ENCODE measurements at places on chromosomes 13 and 19. TPM values are rescaled to one million over a fixed set of nuclear protein-coding genes. Genes with fewer than 3 reads are reported as not detected.
A peak's percentile ranks its signal among the peaks of the same experiment; 100 is the strongest.

MEDAG gene
- 2.0 TPM for total RNA-seq

RASAL3 gene
- total RNA-seq = not detected

KLK7 gene
- total RNA-seq = not detected

ZNF57 gene
- total RNA-seq = 4.0 TPM

NCR1 gene
- total RNA-seq = not detected

KLK1 gene
- not detected for total RNA-seq

OR4F17 gene
- total RNA-seq = not detected

C19orf73 gene
- 3.4 TPM for total RNA-seq

MUC16 gene
- not detected for total RNA-seq

LYPD3 gene
- total RNA-seq = 0.27 TPM

CRLF1 gene
- 17.0 TPM for total RNA-seq

PABPC3 gene
- 0.16 TPM for total RNA-seq

PSG3 gene
- total RNA-seq = not detected

DIAPH3 gene
- 9.2 TPM for total RNA-seq

GRCh38 chr19:35828692-35829301 lies 16.2 kb upstream of the PRODH2 start:
- no peak for DNase-seq

DNA sequence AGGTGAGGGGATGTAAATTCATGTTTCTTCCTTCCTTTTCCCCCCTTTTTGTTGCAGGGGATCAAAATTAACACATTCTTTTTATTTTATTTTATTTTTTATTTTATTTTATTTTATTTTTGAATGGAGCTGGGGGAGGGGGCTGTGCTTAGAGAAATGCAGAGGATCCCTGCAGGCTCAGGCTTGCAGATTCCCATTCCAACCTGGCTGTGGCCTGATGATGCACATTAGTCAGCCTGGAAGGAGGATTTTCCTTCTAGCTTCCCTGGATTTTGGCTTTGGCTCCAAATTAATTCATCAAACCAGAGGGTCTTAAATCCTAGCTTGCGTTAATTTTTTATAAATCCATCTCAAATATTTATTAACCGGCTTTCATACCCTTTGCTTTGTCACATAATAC lies 67.0 kb downstream of the FREM2 start:
- no peak for DNase-seq

- DNase-seq = peak; percentile 40
Observed at GRCh38 chr13:98504371-98504963, 72.4 kb downstream of the STK24 start.

DNA sequence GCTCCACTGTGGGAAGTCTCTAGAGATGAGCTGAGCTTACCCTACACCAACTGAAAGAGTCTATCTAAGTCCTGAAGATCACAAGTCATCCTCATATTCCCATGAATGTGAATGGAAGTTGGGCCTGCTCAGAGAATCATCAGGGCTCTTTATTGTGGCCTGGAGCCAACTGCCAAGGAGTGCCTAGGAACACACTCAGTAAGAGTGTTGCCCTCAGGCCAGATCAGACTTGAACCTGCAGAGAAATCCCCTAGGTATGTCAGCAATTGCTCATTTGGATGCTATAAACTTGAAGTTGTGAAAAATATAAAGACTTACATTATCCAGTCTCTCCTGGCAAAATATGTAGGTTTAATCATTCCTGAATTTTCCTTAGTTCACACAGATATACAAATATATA lies 1070.2 kb downstream of the EFNB2 start:
- DNase-seq = no peak

DNA sequence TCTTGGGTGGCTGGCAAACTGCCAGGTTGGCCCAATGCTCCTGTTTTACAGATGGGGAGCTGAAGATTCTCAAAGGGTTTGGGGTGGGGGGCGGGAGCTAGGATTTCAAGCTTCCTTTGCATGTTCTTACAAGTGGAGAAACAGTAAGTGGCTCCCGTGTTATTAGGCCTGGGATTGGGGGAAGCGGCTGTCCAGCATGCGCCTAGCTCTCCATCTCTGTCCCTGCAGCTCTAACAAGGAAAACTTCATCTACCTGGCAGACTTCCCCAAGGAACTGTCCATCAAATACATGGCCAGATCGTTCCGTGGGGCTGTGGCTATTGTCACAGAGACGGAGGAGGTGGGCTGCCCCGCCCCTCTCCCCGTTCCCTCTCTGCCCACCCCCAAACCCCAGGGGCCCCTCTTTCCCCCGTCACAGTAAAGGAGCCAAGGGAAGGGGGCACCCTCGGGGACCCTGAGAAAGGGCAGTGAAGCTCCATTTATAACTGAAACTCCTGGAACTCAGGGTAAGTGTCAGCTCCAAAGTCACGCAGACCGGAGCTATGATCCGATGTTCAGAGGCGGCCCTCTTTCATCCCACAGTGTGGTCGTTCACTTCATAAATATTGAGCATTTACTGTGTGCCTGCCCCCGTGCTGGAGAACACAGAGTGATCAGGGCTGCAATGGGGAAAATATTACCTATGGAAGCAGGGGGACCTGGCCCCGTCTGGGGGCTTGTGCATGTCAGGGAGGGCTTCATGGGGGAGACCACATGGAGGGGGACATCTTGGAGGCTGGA lies 14.9 kb upstream of the PSMD8 start:
- DNase-seq = no peak

DNA sequence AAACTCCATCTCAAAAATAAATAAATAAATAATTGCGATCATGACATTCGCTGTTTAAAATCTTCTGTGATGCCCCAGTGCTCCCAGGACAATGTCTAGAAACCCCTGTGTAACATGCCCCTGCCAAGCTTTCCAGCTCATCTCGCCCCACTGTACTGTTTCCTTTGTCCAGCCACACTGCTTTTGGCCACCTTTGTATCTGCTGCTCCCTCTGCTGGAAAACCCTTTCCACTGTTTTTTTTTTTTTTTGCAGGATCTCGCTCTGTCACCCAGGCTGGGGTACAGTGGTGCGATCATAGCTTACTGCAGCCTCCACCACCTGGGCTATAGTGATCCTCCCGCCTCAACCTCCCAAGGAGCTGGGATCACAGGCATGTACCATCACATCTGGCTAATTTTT lies 7.5 kb downstream of the PLAUR start:
- no peak for DNase-seq

- no peak for DNase-seq
Observed at GRCh38 chr13:110643768-110644421, 28.6 kb downstream of the NAXD start.

- no peak for DNase-seq
Observed at GRCh38 chr19:18097993-18098890, 664 bp downstream of the MAST3 start.

- DNase-seq = no peak
Observed at GRCh38 chr13:99014522-99014921, 36.7 kb upstream of the DOCK9 start.

- no peak for DNase-seq
Observed at GRCh38 chr19:39499932-39500331, 1.2 kb downstream of the DLL3 start.

DNA sequence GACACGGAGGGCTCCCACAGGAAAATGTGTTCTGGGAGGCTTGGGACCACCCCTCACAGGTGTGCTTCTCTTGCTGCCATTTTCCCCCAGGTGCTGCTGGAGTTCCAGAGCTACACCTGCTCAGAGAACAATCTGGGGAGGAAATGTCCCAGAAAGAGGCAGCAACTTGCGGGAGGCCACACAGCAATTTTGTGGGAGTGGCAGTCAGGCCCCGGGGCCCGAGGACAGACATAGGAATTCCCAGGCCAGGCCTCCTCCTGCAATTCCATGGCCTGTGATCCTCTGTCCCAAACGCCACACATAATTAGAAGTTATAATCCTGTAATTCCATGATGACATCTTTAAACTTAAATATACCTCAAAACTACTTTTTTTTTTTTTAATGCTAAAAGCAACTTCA lies 1.8 kb downstream of the RHPN2 start:
- no peak for DNase-seq

DNA sequence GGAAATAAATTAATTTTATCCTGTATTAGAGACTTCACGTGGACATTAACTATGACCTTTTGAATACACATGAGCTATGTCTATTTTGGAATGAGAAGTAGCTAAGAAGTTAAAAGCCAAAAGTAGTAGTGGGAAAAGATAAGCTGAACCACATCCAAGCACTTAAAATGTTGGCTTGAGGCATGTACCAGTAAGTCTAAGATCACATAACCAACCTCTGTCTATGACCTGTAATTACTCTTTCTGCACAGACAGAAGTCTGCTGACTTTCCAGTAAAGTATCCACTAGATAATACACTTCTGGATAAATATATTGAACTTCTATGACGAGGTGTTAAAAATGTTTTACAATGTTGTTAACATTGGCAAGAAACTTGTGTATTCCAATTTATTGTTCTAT lies 68.7 kb downstream of the LIG4 start:
- DNase-seq = no peak

- DNase-seq = no peak
Observed at GRCh38 chr13:28597641-28598040, 61.3 kb upstream of the POMP start.

- no peak for DNase-seq
Observed at GRCh38 chr13:95496485-95496884, 56.0 kb upstream of the CLDN10 start.

DNA sequence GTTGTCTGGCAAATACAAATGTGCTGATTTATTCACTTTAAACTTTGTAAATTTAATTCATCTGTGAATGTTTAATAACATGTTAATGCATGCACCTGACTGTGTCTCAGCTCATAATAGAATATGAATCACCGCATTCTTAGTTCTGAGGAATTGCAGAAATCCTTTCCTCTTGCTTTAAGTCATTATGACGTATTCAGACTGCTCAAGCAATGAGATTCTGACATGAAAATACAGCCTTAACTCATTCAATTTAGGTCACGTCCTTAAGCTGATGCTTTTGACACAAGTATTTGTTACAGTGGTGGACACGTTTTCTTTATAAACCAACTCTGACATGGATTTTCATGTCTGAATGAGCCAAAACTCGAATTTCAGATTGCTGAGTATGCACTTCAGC lies 541.0 kb upstream of the KLF12 start:
- no peak for DNase-seq

DNA sequence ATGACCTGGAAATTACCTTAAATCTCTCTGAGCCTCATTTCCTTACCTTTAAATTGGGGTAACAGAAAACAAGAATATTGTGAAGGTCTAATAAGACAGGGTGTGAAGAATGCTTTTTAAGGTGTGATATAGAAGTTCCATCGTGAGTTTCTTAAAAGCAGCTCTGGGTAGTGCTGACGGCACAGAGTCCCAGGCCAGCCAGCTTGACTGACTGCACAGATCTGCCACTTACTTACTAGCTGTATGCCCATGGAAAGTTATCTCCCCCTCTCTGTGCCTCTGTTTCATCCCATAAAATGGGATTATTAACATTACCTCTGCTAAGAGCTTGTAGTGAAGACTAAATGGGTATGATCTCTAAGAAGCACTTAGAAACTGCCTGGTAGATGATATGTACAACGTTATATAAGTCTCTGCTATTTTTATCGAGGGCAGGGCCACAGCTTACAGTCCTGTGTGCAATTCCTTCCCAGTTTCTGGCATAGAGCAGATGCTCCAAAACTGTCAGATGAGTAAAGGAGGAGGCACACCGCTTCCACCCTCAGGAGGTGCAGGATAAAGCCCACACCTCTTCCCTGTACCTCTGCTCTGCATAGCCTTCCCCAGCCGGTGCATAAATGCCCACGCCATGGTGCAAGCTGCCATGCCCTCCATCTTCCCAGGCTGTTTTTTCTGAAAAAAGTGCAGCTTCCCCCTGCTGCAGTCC lies 99.6 kb downstream of the MBNL2 start:
- no peak for DNase-seq

DNA sequence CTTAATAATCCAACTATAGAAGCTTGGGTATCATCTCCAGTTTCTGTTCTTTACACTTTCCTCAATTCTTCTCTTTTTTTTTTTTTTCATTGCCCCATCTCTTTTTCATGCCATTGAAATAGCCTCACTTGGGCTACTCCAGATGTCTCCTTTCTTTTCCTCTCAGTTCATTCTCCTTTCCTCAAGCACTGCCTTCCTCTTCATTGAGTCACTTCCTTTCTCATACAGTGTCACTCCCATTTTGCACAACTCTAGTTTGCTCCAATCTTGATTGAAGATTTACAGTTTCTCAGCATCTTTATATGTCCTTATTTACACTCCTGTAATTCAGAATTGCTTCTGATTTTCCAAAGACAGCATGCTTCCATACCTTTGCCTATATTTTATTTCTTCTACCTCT lies 61.3 kb downstream of the IPO5 start:
- DNase-seq = no peak

- DNase-seq = no peak
Observed at GRCh38 chr19:14106840-14107239, 10.7 kb downstream of the PRKACA start.

GRCh38 chr13:51244637-51245405 lies 22.6 kb downstream of the FAM124A start:
- no peak for DNase-seq

DNA sequence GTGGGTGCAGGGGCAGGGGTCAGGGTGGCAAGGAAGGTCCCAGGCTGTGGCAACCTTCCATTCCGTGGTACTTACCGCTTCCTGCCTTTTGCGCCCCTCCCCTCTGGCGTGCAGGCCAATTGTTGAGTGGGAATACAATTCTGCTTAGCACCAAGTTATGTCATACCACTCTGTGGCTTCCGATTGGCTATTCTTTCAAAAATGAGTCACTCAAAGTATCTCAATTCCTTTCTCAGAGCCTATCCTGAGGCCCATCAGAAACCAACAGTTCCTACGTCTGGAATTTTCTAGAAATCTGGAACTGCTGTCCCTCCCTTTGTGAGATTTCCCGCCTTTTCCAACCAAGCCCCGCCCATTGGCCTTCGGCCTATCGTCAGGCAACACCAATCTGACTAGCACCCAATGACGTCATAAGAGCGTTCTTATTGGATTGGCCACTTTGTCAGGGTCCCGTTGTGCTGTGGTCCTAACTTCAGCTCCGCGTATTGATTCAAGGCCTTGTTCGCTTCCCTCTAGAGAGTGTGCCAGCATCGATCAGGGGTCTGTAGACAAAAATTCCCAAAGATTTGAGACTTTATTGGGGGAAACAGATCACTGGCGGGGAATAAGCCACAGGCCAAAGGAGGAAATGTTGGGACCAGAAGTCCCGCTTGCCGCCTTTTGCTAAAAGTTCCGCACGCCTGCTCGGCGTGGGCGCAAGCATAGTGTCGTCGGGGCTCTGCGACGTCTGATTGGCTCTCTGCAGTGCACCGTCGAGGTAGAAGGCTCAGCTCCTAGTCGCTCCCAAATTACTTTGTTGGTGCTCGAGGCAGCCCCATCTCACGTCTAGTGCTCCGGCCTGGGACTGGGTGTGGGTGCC lies 11.7 kb downstream of the NTN5 start:
- no peak for DNase-seq
